ENCODE measurements at places on chromosomes 7 and 10. TPM values are rescaled to one million over a fixed set of nuclear protein-coding genes. Genes with fewer than 3 reads are reported as not detected.

DNA sequence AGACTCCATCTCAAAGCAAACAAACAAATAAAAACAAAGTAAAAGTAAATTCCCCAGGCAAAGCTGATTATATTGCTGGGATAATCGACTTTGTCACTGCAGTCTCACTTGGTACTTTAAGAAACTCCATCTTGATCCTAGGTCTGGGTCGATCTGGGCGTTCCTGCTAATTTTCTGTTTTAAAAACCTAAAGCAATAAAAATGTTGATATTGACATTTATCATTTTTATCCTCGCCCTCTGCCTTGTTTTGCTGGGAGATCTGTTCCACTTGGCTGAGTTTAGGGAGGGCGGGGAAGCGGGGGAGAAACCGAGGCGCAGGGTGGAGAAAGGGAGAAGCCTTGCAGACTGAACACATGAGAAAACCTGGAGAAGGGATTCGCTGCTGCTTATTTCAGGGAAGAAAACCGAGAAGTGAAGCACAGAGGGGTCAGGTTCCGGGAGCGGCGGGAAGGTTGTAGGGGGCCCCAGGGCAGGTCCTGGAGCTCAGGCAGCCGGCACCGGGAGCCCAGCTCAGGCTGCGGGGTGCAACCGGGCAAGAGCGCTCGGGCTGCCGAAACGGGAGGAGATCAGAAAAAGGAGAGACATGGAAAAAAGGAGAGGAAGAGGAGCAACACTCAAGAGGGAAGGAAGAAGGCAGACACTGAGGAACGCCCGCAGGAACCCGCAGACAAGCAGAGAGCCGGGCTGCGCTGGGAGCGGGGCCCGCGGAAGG is 27.3 kb upstream of the KMT2C start:
- DNase-seq: peak; percentile 65

- no peak for DNase-seq
Measured at GRCh38 chr7:3080106-3080505, 36.4 kb upstream of the CARD11 start.

Gene TCAF2
- total RNA-seq: 3.1 TPM

DNA sequence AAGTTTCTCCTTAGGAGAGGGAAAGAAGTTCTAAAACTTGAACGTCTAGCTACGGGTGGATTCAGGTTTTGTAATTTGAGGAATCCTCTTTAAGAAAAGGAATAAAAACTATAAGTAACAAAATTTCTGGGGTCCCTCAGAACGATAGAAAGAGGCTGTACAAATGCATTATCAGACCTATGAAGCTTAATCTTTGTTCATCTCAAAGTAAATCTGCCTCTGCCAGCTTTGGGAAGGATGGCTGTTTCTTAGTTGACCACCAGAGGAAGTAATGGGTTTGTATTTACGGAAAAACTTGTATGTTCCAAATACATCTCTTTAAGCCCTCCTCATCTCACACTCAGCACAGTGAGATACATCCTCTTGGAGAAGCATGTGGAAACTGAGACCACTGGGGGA is 864 bp downstream of the PSTK start:
- peak; percentile 7 for DNase-seq

DNA sequence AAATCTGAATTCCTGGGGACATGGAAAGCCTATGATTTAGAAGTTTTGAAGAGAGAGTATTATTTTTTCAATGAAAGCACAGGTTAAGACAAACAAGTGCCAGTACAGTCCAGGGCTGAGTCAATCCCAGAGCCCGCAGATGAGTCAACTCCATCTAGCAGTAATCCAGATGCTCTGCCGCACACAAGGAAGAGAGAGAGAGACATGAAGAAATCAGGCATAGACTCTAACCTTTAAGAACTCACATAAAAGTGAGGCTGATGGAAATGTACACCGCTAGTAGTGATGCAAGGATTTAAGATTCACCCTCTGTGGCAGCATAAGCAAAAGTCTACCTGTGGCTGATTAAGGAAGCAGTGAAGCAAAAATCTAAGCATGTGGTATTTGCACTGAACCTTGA is 651.5 kb downstream of the TNS3 start:
- no peak for DNase-seq

DNA sequence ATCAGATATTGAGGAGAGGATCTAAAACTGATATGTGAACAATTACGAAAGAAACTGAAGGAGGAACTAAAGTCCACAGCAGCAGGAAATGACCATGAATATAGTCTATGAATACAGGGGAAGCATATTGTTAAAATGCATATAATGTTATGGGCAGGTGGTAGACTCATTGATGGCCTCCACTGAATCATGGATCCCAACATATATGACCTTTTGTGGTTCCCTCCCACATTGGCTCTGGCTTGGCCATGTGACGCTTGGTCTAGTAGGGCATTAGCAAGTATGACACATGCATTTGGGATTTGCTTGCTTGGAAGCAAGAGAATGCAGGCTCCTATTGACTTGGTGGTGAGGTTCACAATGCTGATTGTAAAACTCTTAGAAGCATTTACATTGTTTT is 55.2 kb upstream of the RAB18 start:
- DNase-seq: no peak

Gene GDI2
- total RNA-seq: 385 TPM

GRCh38 chr7:69663911-69664832 is 65.9 kb downstream of the AUTS2 start:
- DNase-seq: no peak

Gene UNC5B
- total RNA-seq: 12.8 TPM

Gene GNA12
- total RNA-seq: 22.1 TPM

Gene TSPAN12
- total RNA-seq: 29.4 TPM

DNA sequence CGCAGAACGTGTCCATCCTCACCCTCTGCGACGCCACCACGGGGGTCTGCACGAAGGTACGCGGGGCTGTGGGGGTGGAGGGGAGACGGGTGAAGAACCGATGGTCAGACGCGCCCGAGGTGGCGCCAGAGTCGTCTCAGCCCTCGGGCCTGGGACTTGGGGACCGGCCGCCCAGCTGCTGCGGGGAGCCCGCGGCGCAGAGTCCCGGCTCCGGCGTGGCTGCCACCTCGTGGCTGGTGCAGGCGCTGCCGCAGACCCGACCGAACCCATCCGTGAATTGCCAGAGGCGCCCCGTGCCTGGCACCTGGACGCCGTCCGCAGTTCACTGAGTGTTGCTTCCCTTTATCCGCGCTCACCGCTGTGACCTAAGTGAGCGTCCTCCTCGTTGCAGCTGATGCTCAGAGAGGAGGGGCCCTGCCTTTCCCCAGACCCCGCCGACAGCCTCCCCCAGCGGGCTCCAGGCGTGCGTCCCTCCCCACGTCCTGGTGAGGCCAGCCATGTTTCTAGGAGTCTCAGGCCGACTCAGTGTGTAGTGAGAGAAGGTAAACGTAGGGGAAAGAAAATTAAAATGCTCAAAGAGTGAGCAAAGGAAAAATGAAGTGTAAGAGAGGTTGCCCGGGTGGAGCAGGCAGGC is 208.7 kb downstream of the PAXIP1 start:
- no peak for DNase-seq
